Stimulated activated CD8-positive, alpha-beta memory T cell treated with anti-CD3 and anti-CD28 coated beads, Interleukin-15, amount 100 ng/mL, for 4 hours (primary cell): ENCODE measurements at places on chromosomes 5 and 9.
A peak's percentile ranks its signal among the peaks of the same experiment; 100 is the strongest.

DNA sequence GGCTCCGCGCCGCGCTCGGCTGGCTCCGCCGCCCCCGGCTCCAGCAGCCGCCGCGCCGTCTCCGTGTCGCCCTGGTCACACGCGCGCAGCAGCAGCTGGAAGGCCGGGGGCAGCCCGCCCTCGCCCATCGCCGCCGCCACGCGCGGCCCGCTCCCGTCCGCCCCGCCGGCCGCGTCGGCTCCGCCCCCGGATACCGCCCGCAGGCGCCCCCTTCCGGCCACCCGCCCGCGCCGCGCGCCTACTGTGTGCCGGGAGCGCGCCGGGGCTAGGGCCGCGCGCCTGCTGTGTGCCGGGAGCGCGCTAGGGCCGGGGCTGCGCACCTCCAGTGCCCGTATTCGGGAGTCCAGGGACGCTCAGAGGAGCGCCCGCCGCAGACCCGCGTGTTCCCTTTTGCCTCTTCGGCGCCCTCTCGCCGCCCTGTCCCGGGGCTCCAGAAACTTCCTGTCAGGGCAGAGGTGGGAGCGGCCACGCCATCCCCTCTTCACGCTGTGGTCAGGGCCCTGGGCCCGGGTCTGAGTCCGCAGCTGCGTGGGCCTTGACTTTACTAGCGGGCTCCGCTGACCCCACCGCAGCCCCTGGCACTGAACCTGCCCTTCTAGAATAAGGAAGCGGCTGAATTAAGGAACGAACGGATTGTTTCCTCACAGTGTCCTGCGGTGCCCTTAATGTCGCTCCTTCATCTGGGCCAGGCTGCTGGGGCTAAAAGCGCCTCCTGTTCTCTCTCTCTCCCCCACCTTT is at the start of gene ANKS6:
Gene ANKS6 (minus strand): TSS at position 192 of the 738 bp plus-strand sequence. CDS start 64 bp downstream, at position 128.
- DNase-seq, result peak; percentile 53

DNA sequence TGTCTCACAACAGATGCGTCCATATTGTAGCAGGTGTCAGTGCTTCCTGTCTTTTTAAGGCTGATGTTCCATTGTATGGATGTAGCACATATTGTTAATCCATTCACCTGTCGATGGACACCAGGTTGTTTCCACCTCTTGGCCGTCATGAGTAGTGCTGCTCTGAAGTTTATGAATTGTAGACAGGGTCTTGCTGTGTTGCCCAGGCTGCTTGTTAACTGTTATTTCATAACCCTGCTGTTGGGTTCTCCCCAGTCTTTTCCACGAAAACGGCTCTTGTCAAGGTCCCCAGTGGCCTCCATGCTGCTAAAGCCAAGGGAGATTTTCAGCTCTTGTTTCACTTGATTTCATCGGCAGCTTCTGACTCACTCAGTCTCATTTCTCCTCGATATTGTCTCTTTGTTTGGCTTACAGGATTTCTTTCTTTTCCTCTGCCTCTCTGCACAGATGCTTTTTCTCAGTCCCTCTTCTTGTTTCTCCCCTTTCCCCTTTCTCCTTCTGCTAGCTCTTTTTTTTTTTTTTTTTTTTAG is 12.1 kb upstream of the PSD2 start:
- no peak for DNase-seq

DNA sequence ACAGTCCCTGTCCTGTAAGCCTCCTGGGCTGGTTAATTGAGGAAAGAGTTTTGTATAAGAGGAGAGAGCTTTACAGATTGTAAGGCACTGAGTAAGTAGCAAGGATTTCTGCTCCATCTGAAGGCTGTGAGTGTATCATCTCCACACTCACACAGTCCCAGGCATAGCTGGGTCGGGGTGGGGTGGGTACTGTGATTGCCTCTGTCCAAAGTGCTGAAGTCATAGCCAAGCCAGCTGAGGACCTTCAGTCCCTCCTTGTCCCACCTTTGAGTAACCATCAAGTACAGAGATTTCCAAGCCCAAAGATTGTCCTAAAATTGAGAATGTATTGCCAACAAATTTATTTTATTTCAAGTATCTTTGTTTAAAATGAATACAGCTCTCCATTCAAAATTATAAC is 5.5 kb upstream of the DNAJB5 start:
- DNase-seq, result no peak

DNA sequence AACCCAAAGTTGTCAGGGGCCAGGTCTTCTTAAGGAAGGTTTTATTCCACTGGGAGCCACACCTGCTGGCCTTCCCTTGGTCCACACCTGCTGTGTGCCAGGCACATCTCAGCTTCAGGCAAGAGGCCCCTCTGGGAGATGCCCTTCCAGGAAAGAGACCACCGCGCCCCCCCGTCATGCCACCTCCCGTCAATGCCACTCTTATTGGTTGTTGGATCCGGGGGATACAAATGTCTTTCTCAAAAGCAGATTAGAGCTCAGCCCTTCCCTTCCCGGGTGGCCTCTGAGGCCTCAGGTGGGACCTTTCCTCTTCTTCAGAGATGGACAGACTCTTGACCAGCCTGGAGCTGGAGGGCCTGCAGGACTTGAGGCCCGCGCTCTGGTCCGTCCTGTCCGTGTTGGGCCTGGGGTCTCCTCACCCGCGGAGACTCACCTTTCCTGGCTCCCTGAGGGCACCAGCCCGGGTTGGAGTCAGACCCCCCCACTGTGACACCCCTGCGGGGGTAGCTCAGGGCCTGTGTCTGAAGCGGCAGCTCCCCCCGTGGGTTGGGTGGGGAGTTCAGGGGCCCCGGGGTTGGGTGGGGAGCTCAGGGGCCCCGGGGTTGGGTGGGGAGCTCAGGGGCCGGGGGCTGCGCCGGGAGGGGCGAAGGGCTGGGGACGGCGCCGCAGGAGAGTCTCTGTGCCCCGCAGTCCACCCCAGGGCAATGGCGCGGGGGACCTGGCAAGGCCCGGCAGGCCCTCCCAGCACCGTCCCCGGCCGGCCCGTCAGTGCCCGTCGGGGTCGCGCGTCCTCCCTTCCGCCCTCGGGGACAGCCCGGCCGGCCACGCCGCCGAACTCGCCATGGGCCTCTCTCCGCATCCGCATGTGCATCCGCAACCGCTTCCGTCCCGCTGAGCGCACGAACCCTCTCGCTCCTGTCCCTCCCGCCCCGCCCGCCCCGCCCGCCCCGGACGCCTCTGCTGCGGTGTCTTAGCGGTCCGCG is 3.7 kb upstream of the SLC9A3 start:
- no peak for DNase-seq

- DNase-seq, result no peak
Measured at GRCh38 chr5:95817430-95817829, 5.1 kb downstream of the GLRX start.

DNA sequence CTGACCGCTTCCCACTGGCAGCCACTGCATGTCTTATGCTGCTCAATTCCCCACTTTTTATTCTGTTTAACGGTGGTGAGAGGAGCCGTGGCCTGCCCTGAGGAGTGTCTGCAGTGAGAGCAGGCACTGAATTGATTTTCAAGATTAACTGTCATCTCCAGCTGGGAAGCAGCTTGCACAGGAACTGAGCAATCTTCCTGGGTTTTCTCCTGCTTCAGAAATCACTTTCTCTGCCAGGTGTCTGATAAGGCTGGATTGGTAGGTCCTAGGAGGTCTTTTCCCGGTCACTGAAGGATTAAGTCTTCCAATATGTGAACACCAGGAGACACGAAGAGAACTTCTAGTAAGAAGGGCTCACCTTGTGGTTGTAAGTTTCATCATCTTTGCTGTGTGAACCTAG is 181.1 kb upstream of the RAD23B start:
- DNase-seq, result no peak

GRCh38 chr9:133731876-133732638 is 6.1 kb downstream of the SARDH start:
- no peak for DNase-seq

DNA sequence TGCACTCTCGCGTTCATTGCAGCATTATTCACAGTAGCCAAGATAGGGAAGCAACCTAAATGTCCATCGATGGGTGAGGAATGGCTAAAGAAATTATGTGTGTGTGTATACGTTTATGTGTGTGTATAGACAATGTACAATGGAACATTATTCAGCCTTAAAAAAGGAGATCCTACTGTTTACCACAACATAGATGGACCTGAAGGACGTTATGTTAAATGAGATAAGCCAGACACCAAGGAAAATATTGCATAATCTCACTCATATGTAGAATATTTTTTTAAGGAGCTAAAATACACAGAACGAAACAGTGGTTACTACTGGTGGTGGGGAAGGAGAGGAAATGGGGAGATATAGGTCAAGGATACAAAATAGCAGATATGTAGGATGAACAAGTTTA is 2.4 kb downstream of the KIF2A start:
- no peak for DNase-seq

DNA sequence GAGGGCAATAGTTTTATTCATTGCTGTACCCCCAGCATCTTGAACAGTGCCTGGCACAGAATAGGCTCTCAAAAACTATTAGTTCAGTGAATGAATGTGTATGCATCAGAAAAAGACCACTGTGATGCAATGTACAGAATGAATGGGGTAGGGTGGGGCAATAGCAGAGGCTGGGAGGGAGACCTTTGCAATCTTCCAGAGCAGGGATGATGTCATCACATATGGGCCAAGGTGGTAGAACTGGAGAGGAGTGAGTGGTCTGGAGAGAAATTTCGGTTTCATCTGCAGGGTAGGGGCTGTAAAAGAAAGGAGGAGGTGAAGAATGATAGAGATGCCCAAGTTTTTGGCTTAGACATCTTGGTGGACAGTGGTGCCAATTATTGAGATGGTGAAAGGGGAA is 23.4 kb upstream of the ARAP3 start:
- no peak for DNase-seq

DNA sequence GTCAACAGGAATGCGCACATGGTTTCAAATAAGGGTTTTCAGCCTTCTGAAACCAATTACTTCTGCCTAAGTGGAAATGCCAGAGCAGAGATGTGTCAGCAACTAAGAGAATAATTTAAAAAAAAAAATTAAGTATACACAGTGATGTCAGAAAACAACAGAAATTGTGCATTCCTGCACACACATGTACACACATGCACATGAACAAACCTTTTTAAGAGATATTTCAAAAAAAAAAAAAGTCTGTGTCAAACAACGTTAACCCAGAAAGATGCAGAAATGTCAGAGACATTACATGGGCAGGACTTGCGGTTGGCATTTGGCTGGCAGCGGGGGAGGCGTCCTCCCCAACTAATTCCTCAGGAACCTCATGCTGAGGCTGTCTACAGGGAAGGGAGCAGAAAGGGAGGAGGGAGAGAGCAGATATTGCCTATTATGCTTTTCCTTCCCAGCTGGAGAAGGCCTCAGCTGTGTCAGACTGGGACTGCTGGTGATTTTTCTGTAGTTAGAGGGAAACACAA is 536.9 kb upstream of the WWC1 start:
- DNase-seq, result no peak

- DNase-seq, result no peak
Measured at GRCh38 chr5:76643371-76643770, 20.2 kb upstream of the F2RL2 start.

DNA sequence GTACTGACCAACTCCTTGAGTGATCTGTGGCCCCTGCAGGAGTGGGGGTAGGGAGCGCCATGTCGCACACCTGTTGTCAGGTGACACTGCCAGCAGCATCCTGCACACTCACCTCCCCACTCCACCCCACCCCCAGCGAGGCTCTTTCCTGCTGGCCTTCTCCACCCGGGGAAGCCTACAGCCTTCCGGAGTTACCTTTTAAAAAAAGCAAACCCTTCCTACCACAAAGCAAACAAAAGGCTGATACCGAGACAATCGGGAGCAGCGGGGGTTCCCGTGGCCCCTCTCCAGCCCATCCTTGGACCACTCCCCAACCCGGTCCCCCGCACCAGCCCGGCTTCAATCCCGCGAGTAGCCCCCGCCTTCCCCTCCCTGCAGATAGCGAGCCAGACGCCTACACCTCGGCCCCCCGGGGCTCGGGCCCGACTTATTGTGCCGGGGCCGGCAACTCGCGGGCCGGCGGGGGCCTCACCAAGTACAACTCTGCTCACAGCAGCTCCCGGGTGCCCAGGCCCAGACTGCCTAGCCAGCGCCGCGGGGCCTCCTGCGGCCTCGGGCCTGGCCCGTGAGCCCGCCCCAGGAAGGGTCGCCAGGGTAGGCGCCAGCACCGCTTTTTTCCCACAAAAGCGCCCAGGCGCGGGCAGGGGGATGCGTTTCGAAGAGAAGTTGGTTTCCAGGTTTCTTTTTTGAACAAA is 724 bp downstream of the MACROH2A1 start:
- no peak for DNase-seq

- no peak for DNase-seq
Measured at GRCh38 chr9:8890695-8891094, 1091.1 kb upstream of the DMAC1 start.

DNA sequence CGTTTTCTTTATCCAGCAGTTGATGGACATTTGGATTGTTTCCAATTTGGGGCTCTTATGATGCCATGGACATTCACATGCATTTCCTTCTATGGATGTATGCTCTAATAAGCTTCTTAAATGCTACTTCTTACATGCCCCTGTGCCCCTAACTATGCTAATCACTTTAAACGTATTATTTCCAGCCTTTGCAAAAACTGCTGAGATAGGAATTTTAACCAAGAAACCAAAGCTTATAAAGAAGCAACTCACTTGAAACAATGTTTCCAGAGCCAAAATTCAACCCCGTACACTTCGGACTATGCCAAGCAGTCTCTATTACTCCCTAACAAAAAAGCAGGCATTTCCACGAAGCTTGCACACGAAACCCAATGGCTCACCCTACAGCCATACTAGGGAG is 545.6 kb upstream of the WWC1 start:
- DNase-seq, result no peak

GRCh38 chr9:134684375-134684723 is 42.7 kb downstream of the COL5A1 start:
- no peak for DNase-seq

GRCh38 chr9:137171149-137171900 is 531 bp downstream of the TMEM210 start:
- DNase-seq, result no peak

- DNase-seq, result no peak
Measured at GRCh38 chr5:57889558-57889957, 406.9 kb upstream of the ACTBL2 start.

- no peak for DNase-seq
Measured at GRCh38 chr9:38641985-38642864, 21.8 kb upstream of the ANKRD18A start.

DNA sequence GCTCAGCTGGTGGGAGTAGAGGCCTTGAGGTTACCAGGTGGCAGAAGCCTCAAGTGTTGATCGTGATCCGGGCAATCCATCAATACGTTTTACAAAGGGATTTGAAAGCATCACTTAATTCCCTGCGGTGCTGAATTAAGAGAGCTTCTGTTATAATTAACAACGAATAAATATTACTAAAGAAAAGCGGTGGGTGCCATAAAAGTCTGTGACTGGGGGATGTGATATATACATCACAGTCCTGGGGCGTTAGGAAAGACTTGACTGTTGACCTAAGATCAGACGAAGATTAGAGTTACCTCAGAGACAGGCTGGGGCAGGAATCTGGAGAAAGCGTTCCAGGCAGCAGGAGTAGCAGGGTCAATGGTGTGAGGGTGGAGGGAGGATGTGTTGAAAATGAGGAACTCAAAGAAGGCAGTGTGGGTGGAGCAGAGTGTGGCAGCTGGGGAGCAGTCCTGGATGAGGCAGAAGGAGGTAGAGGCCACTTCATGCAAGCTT is 6.7 kb upstream of the C5orf63 start:
- DNase-seq, result no peak

GRCh38 chr9:105890046-105890822 is 195.9 kb downstream of the TMEM38B start:
- no peak for DNase-seq

DNA sequence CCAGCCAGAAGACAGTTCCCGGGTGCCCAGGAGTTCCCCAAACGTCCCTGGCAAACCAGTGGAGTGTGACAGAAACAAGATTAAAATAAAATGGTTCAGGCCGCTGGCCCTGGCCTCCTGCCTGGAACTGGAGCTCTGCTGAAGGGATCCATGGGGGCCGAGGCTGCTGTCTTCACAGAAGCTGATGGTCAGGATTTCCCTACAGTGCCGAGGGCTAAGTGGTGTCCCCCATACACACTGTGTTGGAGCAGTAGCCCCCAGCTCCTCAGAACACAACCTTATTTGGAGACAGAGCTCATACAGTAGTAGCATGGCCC is 55.9 kb downstream of the MRPL36 start:
- DNase-seq, result no peak
